ENCODE measurements at places on chromosomes 6 and 20. TPM values are rescaled to one million over a fixed set of nuclear protein-coding genes. Genes with fewer than 3 reads are reported as not detected.

Gene SLC22A2
- not detected for total RNA-seq

Gene NR2E1
- not detected for total RNA-seq

- no peaks in the 10 kb centered on the region for H3K27me3 ChIP-seq
- no peaks in the 10 kb centered on the region for H3K36me3 ChIP-seq
- no peaks in the 10 kb centered on the region for H3K4me1 ChIP-seq
Measured at GRCh38 chr6:62672989-62673388, 387.0 kb upstream of the KHDRBS2 start.

- H3K36me3 ChIP-seq = no peaks in the 10 kb centered on the region
- no peak within 1 kb of the TSS for H3K27ac ChIP-seq
- H3K4me3 ChIP-seq = peak within 1 kb of the TSS; percentile 40
- peak; percentile 57 for DNase-seq
Measured at GRCh38 chr20:58852543-58853271, at the start of gene GNAS. Gene GNAS, plus strand, starts transcription at chr20:58852716.

DNA sequence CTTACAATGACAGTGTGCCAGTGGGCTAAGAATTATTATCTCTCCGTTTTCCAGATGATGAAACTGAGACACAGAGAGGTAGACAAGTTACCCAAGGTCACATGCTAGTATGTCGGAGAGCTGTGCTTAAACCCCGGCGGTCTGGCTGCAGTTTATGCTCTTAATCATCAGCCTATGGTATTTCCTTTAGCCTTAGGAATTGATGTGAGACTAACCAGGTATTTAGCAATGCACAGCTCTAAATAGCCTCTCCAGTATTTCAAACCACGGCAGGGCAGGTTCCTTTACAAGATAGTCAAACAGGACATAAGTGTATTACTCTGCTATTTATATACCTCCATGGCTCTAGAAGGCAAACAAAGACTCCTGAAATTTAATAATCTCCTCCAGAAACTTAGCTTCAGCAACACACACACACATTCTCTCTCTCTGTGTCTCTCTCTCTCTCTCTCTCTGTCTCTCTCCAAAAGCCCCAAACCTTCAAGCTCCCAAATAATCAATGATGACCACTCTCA lies 142.0 kb upstream of the ZNF217 start:
- no peak for DNase-seq
- H3K27me3 ChIP-seq = no peaks in the 10 kb centered on the region
- no peaks in the 10 kb centered on the region for H3K36me3 ChIP-seq

- no peaks in the 10 kb centered on the region for H3K27me3 ChIP-seq
- no peak overlapping the region for H3K27ac ChIP-seq
- H3K36me3 ChIP-seq = no peaks in the 10 kb centered on the region
Measured at GRCh38 chr6:151121900-151122299, 117.9 kb upstream of the AKAP12 start.

DNA sequence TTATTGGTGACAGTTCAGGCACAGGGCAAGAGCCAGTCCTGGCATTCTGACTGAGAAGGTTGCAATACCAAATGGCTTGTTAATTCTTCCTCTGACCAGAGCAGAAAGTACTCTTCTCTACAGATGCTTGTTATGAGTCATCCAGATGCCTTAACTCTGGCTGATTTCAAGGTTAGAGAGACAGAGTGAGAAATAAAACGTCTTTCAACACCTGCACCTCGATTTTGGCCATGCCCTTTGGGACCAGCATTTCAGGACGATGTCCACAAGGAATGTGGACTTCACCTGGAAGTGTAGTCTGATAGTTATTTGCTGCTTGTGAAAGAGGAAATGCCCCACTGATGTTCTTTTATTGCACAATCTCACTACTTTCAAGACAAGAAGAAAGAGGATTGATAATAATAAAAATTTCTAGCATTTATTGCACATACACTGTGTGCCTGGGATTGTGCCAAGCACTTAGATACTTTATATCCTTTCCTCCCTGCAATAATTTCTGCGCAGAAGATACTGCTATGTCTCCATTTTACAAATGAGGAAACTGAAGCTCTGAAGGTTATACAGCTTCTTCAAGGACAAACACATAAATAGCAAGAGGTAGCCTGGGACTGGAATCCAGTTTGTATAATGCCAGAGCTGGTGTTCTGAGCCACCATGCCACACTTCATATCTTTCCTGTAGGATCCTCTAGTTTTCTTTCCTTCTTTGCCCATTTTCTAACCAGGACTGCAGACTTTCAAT lies 33.5 kb upstream of the MCM3 start:
- no peak for DNase-seq
- H3K27me3 ChIP-seq = no peaks in the 10 kb centered on the region
- no peak overlapping the region for H3K27ac ChIP-seq
- H3K4me1 ChIP-seq = peaks cover 2% of the 10 kb centered on the region
- no peaks in the 10 kb centered on the region for H3K36me3 ChIP-seq

- H3K27me3 ChIP-seq = no peaks in the 10 kb centered on the region
- H3K36me3 ChIP-seq = no peaks in the 10 kb centered on the region
- H3K4me3 ChIP-seq = no peak overlapping the region
- H3K4me1 ChIP-seq = no peaks in the 10 kb centered on the region
- no peak overlapping the region for H3K27ac ChIP-seq
Measured at GRCh38 chr6:41464481-41464880, 81.7 kb upstream of the FOXP4 start.

All from ovary (tissue), 10 donors.